Camera-type eye (tissue), 1 donor: ENCODE measurements at places on chromosomes 1 and 21. TPM values are rescaled to one million over a fixed set of nuclear protein-coding genes. Genes with fewer than 3 reads are reported as not detected.

The DYNLT5 gene
- 4.6 TPM for total RNA-seq

The C8B gene
- not detected for total RNA-seq

The C1orf105 gene
- 1.2 TPM for total RNA-seq

The RXFP4 gene
- total RNA-seq: not detected

The CACNA1S gene
- 5.9 TPM for total RNA-seq

The VWA1 gene
- 19.8 TPM for total RNA-seq

The ARHGAP29 gene
- total RNA-seq: 71.7 TPM

The WDR3 gene
- 29.7 TPM for total RNA-seq

The OR2L2 gene
- total RNA-seq: 0.88 TPM

The CASQ1 gene
- total RNA-seq: 35.8 TPM

The ALG14 gene
- total RNA-seq: 4.1 TPM

The DOP1B gene
- total RNA-seq: 16.0 TPM

The GORAB gene
- total RNA-seq: 29.3 TPM

The SIK1 gene
- total RNA-seq: 49.3 TPM

The DEPDC1 gene
- 8.6 TPM for total RNA-seq

The SPRR2F gene
- not detected for total RNA-seq

The ZNF593OS gene
- 41.3 TPM for total RNA-seq

The SLC25A24 gene
- 54.3 TPM for total RNA-seq

The BCAN gene
- 5.2 TPM for total RNA-seq

The C21orf58 gene
- 9.3 TPM for total RNA-seq

The C1orf141 gene
- 1.3 TPM for total RNA-seq

The CASQ2 gene
- 65.9 TPM for total RNA-seq

The COL24A1 gene
- 6.9 TPM for total RNA-seq

The FAM78B gene
- 8.9 TPM for total RNA-seq

The RGS18 gene
- 3.4 TPM for total RNA-seq

The SUSD4 gene
- total RNA-seq: 12.1 TPM

The ARMH1 gene
- 6.7 TPM for total RNA-seq

The CD1E gene
- total RNA-seq: not detected

The CD84 gene
- 2.2 TPM for total RNA-seq

The LCE1E gene
- not detected for total RNA-seq

The MIXL1 gene
- total RNA-seq: not detected
